ENCODE measurements at places on chromosomes 3 and 15.

- DNase-seq: no peak
These were observed 55.4 kb downstream of the B3GALNT1 start for GRCh38 chr3:161049683-161050248.

DNA sequence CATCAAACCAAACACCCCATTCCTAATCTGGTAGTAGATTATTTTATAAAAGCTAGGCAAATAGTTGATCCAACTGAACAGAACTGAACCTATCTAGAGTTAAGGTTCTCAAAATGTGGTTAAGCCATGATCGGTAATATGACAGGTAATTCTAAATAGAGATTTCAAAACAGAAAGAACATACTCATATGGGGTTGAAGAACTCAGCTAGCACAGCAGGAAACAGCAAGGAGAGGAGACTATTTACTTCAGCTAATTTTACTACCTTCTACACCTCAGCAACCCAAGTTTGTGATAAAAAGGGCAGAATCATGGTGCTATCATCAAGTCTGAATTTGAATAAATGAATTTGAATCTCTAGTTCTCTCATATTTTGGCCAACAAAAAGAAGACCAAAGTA is 11.8 kb downstream of the CD47 start:
- no peak for DNase-seq

- no peak for DNase-seq
These were observed 1126.8 kb downstream of the SI start for GRCh38 chr3:163951397-163951987.

GRCh38 chr15:49620199-49620598 is 419 bp downstream of the FAM227B start:
- DNase-seq: peak; percentile 27

DNA sequence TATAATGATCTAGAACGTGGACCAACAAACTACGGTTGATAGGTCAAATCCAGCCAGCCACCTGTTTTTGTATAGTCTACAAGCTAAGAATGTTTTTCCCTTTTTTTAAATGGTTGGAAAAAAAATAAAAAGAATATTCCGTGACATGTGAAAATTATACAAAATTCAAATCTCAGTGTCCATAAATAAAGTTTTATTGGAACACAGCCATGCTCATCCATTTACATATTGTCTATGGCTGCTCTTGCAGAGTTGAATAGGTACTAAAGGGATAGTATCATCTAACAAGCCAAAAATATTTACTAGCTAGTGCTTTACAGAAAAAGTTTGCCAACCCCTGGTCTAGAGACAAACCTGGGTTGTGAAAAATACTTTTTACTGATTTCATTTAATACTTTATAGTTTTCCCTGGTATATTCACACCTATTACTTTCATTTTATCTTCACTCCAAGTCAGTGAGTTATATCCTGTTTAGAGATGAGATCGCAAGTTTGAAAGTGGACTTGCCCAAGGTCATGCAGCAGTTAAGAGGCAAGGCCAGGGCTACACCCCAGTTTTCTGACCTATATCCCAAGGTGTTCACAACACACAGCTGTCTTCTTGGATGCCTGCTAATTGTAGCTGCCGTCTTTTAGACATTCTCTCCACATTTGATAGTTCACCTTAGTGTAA is 58.4 kb downstream of the IGF2BP2 start:
- no peak for DNase-seq
